ENCODE measurements at places on chromosomes 4 and X.

DNA sequence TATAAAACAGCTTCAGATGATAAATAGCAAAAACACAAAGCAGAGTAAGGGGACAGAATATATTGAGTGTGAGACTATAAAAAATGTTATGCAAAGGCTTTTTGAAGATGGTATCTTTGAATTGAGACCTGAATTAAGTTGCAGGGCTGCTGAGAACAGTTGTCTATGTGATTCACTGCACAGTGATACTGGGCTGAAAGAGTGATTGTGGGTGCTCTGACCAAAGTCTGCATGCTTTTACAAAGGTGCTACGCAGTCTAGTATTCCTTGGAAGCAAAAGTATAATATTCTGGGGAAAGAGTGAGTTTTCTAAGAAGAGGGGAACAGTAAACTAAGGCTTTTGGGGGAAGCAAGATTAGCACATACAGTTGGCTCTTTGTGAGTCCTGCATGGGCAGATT lies 234.0 kb downstream of the ARHGAP10 start:
- no peak for DNase-seq

DNA sequence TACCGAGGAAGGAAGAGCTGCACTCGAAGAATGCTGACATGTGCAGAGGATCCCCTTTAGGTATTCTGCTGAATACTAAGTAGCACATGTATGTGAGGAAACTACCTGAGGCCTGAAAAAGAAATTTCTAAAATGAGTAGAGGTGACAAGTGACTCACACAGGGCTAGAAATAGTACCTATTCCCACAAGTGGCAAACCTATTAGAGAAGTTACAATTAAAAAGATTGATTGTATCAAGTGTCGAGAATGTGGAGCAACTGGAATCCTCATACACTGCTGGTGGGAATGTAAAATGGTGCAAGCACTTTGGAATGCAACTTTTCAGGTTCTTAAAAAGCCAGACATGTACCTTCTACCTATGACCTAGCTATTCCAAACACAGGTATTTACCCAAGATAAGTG lies 47.4 kb downstream of the CCSER1 start:
- DNase-seq, result no peak

DNA sequence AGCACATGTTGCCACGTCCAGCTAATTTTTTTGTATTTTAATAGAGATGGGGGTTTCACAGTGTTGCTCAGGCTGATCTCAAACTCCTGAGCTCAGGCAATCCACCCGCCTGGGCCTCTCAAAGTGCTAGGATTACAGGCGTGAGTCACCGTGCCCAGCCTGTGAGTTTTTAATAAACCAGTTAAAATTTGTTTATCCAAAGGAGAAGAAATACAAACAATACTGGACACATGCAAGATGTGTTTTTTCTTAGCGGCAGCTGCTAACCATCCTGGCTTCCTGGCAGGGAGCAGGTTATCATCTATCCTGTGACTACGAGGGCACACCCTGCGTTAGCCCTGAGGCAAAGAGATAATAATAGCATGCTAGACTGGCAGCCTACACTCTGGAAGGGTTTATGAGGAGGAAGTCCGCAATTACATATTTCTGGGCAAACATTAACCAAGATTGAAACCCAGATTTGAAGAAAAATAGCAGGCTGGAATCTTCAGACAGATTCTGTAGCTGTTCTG lies 191.4 kb downstream of the SPRY1 start:
- DNase-seq, result peak; percentile 17

- no peak for DNase-seq
These were observed 21.0 kb downstream of the PLS3 start for GRCh38 chrX:115581759-115582615.

- peak; percentile 39 for DNase-seq
These were observed 9.5 kb downstream of the IDS start for GRCh38 chrX:149495573-149496071.

DNA sequence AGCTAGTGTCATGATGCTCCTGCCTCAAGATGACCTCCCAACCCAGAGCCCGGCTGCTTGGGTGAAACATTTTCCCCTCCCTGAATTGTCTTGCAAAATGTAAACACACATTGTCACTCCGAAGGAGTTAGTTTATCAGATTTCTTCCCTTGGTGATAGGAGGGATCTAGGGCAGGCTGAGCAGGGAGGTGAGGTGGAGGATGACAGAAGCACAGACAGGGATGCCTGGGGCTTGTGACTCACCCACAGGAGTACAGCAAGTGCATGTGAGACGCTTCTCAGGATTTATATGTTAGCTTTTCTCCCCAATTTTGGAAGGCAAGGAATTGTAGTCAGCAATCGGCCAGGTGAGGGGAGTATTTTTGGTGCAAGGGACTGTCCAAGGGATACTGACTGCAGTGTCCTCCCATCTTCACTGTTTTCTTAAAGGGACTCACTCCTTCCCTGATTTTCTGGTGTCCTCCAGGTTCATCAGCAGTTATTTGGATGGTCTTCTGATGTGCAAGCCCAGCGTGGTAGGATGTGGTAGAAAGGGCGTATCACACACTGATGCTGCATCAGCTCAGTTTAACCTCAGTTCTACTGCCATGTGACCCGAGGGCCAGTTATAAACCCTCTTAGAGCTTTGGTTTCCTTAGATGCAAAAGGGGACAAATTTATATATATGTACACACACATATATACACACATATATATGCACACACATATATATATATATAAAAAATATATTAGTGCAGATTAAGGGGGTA lies 46.2 kb upstream of the IGFBP7 start:
- no peak for DNase-seq

GRCh38 chr4:110705440-110705782 lies 82.5 kb upstream of the PITX2 start:
- no peak for DNase-seq

DNA sequence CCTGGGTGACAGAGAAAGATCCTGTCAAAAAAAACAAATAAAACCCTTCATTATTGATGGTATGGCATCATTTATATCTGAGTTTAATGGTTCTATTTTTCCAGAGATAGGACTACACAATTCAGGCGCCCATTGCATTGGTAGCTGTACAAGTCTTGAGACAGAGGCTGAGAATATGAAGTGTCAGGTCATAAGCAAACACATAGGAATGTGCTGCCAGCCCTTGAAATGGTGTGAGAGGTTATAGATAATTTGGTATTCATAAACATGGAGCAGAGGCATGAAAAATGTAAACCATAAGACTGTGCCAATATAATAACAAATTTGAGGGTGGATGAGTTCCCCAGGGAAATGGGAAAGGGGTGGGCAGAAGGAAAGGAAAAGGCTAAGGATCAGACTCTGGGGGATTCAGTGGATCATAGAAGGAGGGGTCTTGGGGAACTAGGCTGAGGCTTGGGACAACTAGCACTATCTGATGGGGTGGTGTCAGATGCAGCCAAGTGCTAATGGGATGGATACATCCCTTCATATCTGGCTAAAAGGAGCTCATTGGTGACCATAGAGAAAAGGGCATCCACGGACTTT lies 50.8 kb downstream of the MAOA start:
- DNase-seq, result no peak

- no peak for DNase-seq
These were observed 15.0 kb downstream of the TLR7 start for GRCh38 chrX:12881914-12882313.

- DNase-seq, result peak; percentile 11
These were observed 90.0 kb upstream of the GATB start for GRCh38 chr4:151850791-151851213.

DNA sequence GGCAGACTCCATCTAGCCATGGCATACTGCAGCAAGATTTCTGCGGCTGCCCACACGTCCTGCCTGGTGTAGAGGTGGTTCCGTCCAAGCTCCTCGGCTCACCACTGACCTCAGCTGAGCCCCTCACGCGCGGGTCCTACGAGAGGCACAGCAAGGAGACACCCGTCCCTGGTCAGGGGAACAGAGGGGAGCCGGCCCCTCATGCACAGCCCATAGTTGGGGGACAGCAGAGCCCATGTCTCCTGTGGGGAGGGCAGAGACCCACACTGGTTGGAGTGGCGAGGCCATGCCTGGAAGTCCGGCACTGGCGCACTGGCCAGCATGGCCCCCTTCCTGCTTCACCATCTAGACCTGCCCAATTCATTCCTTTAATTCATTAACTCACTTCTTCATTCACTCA lies 80.8 kb downstream of the HTRA3 start:
- DNase-seq, result no peak

DNA sequence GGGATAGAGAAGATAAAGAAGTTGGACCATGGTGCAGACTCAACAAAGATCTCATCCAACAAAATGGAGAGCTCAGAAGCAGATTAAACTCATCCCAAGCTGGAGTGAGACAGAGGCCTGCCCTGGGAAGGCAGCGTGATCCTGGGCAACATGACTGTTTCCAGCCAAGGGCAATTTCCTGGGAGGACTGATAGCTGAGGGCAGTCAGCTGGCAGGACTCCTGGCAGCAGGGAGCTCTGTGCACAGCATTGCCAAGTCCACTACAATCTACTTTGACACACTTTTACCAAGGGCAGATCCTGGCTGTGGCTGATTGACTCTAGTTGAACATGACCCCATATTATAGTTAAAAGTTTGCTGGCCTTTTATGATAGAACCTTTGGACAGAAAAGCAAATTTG lies 357.3 kb upstream of the RASGEF1B start:
- DNase-seq, result no peak

DNA sequence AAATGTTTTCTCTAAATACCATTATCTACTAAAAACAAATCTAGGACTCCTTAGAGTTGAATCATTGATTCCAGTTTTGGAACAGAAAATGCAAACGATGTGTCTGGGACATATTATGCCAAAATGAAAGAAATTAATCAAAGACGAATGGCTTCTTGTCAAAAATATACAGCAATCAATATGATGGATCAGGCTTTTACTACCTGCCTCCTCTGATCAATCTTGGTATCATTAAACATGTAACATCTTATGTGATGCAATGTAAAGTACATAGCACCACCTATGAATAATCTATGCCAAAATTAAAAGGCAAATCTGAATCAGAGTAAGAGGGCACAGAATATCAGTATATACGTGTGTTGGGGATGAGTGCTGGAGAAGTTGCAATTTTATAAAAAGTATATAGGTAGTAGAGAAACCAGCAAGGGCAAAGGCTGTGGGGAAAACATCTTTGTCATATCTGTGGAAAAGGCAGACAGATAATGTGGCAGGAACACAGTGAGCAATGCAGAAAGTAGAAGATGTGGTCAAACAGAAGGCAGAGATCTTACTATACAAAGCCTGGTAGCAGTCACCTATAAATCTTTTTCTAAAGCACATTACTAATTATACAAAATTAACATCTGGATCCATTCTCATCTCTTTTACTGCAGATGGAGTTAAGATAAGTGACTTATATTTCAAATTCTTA lies 152.7 kb downstream of the ANTXR2 start:
- no peak for DNase-seq

GRCh38 chr4:174122705-174123104 lies 160.8 kb downstream of the FBXO8 start:
- DNase-seq, result peak; percentile 7

DNA sequence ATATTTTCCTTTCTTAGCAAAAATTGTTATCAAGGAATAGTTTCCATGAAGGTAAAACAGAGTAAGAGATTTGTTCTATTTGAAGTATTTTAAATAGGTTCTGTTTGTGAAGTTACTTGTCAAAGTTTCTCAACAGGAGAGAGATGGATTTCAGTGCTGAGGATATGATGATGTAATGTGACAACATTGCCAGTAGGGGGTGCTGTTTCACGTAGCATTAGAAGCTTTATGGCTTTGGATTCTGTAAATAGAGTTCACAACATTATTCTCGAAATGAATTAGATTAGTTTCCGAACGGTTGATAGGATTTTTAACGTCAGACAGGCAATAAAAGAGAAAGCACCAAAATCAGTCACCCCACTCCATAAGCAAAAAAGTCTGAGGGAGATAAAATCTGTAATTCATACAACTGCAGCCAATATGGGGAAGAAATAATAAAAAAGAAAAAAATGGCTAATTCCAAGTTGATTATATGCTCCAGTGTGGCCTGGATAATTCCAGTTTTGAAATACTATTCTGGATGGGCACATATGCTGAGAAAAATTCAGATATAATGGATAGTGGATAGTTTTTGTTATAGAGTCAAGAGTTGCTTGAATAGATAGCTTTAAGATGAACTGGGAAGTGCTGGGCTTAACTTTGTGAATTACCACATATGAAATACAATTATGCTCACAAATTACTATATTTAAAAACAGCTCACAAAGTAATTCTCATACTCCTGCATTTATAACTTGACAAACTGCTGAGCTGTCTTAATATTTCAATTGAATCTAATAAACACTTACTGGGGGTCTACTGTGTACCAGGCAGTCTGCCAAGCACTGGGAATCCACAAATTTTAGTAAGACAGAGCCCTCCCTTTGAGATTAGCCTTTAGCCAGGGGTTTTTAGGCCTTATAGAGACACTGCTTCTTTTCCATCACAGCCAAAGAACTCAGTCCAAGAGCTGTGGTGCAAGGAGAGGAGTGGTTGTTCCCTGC lies 109.1 kb downstream of the GPAT3 start:
- DNase-seq, result peak; percentile 31

- DNase-seq, result peak; percentile 23
These were observed 242.9 kb upstream of the GK2 start for GRCh38 chr4:79650794-79651431.

GRCh38 chr4:87973283-87974169 lies 2.0 kb upstream of the SPP1 start:
- DNase-seq, result peak; percentile 84

DNA sequence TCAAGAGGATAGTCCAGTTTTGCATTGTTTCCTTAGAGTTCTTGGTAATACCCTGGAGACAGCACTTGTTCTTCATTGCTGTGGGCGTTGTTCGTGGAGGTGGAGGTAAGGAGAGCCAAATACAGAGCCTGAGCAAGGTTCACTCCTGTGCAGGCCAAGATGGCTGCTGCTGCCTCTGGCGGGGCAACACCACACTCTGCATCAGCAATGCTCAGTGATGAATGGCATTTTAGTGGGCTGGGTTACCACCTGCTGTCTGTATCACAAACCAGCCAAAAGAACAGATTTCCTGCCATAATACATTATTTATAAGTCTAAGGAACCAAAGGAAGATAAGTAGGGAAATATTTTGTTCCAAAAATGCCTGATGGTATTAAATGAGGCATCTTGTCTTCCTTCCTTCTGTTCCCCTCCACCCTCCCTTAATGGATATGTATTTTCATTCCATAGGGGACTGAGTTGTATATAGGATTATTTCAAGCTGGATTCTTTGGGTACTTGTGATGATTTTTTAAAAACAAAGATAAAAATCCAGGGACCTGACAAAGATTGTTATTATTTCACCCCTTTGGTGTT lies 61.6 kb upstream of the LIMCH1 start:
- DNase-seq, result no peak

DNA sequence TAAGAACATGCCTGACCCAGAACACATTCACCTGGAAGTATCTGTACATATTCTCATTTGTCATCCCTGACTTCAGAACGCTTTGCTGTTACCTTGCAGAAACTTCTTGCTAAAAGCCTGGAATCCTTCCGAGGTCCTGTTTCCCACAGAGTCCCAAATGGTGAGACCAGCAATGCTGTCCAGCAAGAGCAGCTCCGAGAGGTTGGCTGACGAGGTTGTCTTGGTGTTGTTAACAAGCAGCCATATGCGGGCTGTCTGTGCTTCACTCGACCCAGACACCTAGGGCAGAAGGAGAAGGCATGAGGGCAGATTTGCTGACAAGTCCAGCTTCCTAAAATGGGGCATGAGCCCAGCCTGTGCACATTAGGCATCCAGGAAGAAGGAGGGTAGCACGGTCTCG lies 19.3 kb downstream of the EVC2 start:
- DNase-seq, result no peak
